Stimulated activated CD8-positive, alpha-beta memory T cell treated with anti-CD3 and anti-CD28 coated beads, Interleukin-4, amount 100 ng/mL, for 4 hours (primary cell): ENCODE measurements at places on chromosomes 6 and 20.

- no peak for DNase-seq
Observed at GRCh38 chr20:57192311-57192710, 74.1 kb downstream of the BMP7 start.

- DNase-seq, result no peak
Observed at GRCh38 chr20:46270977-46271744, 37.1 kb downstream of the CDH22 start.

- no peak for DNase-seq
Observed at GRCh38 chr6:100461278-100461916, 3.3 kb downstream of the SIM1 start.

GRCh38 chr6:36692861-36693702, 4.5 kb upstream of the RAB44 start:
- no peak for DNase-seq

DNA sequence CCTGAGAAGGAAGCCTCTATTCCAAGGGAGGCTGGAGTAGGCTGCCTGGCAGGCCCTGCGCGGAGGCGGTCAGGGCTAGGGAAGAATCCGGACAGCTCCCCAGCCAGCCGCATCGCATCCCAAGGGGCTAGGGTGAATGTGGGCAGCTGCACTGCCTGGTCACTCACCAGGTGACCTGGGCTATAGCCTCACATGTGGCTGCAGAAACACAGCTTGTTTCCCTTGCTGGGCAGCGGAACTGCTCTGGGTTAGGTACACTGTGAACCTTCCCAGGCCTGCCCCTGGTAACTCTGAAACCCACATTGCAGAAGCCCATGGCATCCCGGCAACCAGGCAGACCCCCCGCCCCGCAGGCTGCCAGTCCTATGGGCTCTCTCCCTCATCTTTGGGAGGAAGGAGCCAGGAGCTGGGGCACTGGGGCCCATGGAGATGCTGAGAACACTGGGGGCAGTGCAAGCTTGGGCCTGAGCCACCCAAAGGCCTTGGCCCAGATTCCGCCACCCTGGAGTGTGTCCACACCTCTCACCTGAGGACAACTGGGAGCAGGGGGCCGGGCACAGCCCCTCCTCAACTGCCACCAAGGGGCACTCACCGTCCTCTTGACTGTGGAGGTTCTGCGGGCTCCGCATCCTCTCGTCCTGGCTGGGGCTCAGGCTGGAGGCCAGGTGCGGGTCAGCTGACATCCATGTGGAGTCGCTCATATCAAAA, 111.0 kb downstream of the NOL4L start:
- DNase-seq, result no peak

DNA sequence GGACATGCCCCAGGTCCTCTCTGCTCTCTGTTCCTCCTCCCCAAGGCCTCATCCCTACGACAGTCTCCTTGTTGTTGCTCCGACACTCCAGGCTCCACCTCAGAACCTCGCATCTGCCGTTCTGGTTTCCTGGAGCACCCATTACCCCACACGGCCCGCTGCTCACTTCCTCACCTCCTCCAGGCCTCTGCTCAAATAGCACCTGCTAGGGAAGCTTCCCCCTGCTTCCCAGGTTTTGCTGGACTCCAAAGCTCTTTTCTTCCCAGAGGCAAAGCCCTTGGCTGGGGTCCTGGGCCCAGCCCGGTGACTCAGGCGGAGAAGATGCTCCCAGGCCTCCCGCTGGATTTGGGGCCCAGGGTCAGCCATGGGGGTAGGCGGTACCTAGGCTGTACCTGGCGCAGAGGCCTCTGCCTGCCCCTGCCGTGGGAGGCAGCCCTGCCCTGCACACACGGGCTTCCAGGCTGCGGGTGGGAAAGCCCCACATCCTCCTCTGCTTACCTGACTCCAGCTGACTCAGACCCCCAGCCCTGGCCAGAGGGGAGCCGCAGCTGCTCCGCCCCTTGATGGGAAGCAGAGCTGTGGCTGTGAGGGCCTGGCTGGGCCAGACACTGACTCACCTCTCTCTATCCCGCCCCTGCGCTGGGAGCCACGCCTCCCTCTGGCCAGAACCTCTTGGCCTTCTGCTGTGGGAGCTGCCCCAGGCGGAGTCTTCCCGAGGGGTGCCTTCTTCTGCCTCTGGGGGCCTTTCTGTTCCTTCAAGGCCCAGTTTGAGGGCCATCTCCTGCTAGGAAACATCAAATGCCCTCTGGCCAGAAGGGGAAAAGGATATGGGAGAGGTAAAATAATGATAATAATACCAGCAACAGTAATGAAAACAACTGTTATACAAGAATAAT, 130.5 kb downstream of the CEBPB start:
- no peak for DNase-seq

DNA sequence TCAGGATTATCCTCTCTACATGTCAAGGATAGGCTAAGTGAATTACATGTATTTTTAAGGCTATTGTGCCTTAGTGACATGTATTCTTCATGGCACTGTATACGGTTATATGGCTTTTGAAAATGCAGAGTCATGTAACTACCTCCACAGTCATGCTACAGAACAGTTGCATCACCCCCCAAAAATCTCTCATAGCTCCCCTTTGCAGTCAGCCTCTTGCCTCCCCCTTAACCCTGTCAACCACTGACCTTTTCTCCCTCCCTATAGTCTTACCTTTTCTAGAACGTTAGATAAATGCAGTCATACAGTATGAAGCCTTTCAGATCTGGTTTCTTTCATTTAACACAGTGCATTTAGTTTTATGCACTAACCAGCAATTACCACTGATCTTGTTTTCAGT, 10.3 kb upstream of the RNF24 start:
- no peak for DNase-seq

DNA sequence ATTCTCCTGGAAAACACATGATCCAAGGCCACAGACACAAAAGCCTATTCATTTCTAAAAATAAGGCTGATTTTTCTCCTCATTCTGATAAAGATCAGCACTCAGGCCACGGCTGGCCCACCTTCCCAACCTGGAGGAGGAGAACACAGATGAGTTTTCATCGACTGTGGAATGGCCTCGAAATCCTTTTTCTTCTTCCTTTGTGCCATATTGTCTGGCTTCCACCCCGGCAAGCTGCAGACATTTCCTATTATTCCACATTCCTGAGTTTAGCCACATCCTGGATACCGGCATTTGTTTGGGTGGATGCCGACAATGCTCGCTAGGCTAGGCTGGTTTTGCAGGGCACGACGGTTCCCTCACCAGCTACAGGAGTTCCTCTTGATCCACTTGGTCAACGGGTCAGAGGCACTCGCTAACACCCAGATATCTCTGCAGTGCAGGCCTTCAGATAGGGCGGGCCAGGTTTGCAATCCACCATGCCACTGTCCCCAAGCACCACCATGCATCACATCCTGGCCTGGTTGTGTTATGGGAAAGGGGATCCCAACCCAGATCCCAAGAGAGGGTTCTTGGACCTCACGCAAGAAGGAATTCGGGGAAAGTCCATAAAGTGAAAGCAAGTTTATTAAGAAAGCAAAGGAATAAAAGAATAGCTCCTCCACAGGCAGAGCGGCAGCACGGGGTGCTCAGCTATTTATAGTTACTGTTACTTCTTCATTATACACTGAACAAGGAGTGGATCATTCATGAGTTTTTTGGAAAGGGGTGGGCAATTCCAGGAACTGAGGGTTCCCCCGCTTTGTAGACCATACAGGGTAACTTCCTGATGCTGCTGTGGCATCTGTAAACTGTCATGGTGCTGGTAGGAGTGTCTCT, 4.2 kb upstream of the CTSZ start:
- no peak for DNase-seq

GRCh38 chr6:45864651-45865050, 151.0 kb downstream of the CLIC5 start:
- no peak for DNase-seq

DNA sequence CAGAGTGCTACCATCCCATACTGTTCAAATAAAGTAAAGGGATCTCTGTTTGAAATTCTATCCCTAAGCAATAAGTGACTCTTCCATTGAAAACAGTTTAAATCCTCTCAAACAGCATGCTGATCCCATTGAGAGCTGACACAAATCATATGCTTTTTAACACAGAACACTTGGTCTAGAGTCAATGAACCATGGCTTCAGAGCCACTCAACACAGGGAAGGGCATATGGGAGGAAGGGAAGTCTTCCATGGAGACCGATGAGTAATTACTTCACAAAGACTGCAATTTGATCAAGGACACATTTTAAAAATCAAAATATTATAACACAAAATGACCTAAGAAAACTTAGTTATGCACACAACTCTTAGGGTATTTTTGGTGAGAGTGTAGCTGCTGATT, 1073.0 kb upstream of the MAP3K7 start:
- no peak for DNase-seq

- no peak for DNase-seq
Observed at GRCh38 chr6:151012321-151013294, 147.1 kb downstream of the MTHFD1L start.

DNA sequence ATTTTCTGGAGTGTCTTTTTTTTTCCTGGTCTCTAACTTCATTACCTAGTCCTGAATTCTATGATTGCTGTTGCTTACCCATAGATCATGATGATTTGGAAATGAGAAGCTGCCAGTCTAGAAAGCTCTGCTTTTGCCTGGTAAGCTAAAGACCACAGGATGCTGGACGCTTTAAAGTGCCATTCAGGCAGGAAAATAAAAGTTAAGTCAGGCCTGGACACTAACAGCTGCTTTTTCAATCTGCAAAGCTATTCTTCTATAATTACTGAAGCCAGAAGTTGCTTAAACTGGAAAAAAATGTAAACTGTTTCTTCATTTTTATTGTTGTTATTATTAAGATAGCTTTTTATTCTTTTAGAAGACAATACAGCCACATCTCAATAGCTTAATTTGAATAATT, 129.8 kb upstream of the SPACA1 start:
- DNase-seq, result no peak

- DNase-seq, result no peak
Observed at GRCh38 chr6:127514773-127515227, 4.3 kb downstream of the MTCL3 start.

DNA sequence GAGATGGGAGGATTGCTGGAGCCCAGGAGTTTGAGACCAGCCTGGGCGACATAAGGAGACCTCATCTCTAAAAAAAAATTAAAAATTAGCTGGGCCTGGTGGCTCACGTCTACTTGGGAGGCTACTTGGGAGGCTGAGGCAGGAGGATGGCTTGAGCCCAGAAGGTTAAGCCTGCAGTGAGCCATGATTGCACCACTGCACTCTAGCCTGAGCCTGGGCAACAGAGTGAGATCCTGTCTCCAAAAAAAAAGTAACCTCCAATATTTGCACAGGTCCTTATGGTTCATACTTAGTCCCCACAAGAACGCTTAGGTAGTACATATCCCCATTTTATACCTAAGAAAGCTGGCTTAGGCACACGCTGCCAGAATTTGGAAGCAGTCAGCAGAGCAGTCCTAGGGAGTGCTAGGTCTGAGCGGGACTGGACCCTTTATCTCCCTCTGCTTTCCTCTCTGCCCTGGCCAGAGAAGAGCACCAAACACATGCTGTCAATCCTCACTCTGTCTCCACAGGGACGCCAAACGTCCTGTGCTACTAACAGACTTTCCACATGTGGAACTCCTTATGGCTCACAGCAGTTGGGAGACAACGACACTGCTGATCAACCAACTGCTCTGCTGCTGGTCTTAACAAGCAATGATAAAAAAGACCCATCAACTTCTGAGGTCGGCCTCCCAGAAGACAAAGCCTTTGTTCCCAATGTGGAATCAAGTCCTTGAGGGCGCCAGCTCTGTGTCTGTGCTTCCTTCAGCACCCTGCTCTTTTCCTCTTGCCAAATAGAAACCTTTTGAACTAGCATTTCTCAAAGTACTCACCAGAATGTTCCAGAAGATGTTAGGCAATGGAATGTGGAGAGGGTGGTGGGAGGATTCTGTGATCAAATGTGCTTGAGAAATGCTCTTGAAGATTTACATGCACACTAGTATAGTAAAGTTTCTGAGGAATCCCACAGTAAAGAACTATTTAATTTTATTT, 226.3 kb upstream of the DTNBP1 start:
- no peak for DNase-seq
